SJCRH30 (cell line): ENCODE measurements at places on chromosomes 4 and X. TPM values are rescaled to one million over a fixed set of nuclear protein-coding genes. Genes with fewer than 3 reads are reported as not detected.

GRCh38 chr4:56200275-56200674 lies 187.0 kb downstream of the AASDH start:
- no peak overlapping the region for H3K27ac ChIP-seq
- H3K4me1 ChIP-seq: no peaks in the 10 kb centered on the region
- H3K36me3 ChIP-seq: no peaks in the 10 kb centered on the region
- H3K27me3 ChIP-seq: no peaks in the 10 kb centered on the region
- no peak for DNase-seq

CEP135 gene
- 16.9 and 24.3 TPM in 2 replicates for total RNA-seq

GRCh38 chrX:344371-344901 lies 25.8 kb upstream of the GTPBP6 start:
- no peak overlapping the region for H3K27ac ChIP-seq
- H3K4me3 ChIP-seq: no peak overlapping the region
- H3K36me3 ChIP-seq: peaks cover 10% of the 10 kb centered on the region; the same call in 1 of the 2 replicates
- DNase-seq: no peak
- H3K4me1 ChIP-seq: no peaks in the 10 kb centered on the region

APBB2 gene
- 83.9 and 89.7 TPM in 2 replicates for total RNA-seq

GRCh38 chr4:71785959-71786358 lies 2.1 kb upstream of the GC start:
- H3K4me3 ChIP-seq: no peak overlapping the region
- no peak overlapping the region for H3K27ac ChIP-seq
- H3K4me1 ChIP-seq: no peaks in the 10 kb centered on the region
- H3K36me3 ChIP-seq: no peaks in the 10 kb centered on the region

- H3K4me1 ChIP-seq: no peaks in the 10 kb centered on the region
- H3K36me3 ChIP-seq: no peaks in the 10 kb centered on the region
- no peak overlapping the region for H3K27ac ChIP-seq
- no peaks in the 10 kb centered on the region for H3K27me3 ChIP-seq
Observed at GRCh38 chrX:129714581-129714980, 24.2 kb upstream of the XPNPEP2 start.

- no peak for DNase-seq
- H3K4me3 ChIP-seq: no peak overlapping the region
- no peak overlapping the region for H3K27ac ChIP-seq
- no peaks in the 10 kb centered on the region for H3K36me3 ChIP-seq
- no peaks in the 10 kb centered on the region for H3K27me3 ChIP-seq
Observed at GRCh38 chrX:51931566-51932150, 38.2 kb downstream of the MAGED1 start.

- no peaks in the 10 kb centered on the region for H3K36me3 ChIP-seq
- H3K4me3 ChIP-seq: no peak overlapping the region
- no peaks in the 10 kb centered on the region; the same call in 1 of the 2 replicates for H3K27me3 ChIP-seq
- H3K27ac ChIP-seq: no peak overlapping the region
Observed at GRCh38 chr4:76061982-76062381, 12.5 kb upstream of the ART3 start.

DNA sequence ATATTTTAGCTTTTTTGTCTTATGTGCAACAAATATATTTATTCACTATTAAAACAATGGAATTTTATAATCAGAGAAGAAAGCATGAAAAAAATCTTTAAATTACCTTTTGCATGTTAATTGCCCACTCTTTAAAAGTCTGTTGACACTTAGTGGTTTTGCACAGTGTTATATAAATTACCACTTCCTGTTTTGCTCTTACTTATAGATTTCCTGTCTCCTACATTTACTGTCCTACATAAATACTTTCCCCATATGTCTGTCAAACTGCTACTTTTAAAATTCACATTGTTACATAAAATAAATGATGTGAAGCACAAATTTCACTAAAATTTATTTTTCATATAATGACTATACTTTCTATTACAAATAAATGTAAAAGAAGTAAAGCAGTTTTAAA lies 161.1 kb upstream of the NDST4 start:
- DNase-seq: no peak
- H3K27me3 ChIP-seq: no peaks in the 10 kb centered on the region
- H3K4me1 ChIP-seq: peaks cover 20% of the 10 kb centered on the region
- H3K4me3 ChIP-seq: no peak overlapping the region
- no peak overlapping the region for H3K27ac ChIP-seq
- no peaks in the 10 kb centered on the region; the same call in 1 of the 2 replicates for H3K36me3 ChIP-seq

GRCh38 chr4:162075726-162076125 lies 88.1 kb downstream of the FSTL5 start:
- H3K36me3 ChIP-seq: no peaks in the 10 kb centered on the region
- H3K27me3 ChIP-seq: no peaks in the 10 kb centered on the region
- H3K4me3 ChIP-seq: no peak overlapping the region

GRCh38 chrX:24759786-24760185 lies 66.1 kb downstream of the POLA1 start:
- peaks cover 32% of the 10 kb centered on the region for H3K4me1 ChIP-seq
- DNase-seq: no peak
- no peaks in the 10 kb centered on the region for H3K27me3 ChIP-seq
- H3K27ac ChIP-seq: peak overlapping the region; percentile 45
- peaks cover 17% of the 10 kb centered on the region for H3K36me3 ChIP-seq

PASD1 gene
- total RNA-seq: not detected in 2 replicates
